Type B pancreatic cell (in vitro differentiated cells): ENCODE measurements at places on chromosomes 6 and 20. TPM values are rescaled to one million over a fixed set of nuclear protein-coding genes. Genes with fewer than 3 reads are reported as not detected.

GRCh38 chr20:62929051-62929538 is 2.8 kb upstream of the DIDO1 start:
- no peak for DNase-seq

- no peak for DNase-seq
Measured at GRCh38 chr6:69768664-69769063, 28.1 kb downstream of the LMBRD1 start.

Gene FUT9
- 1.4 and 4.9 TPM in 2 replicates for total RNA-seq

- no peak for DNase-seq
Measured at GRCh38 chr20:8490076-8490830, 358.2 kb downstream of the PLCB1 start.

DNA sequence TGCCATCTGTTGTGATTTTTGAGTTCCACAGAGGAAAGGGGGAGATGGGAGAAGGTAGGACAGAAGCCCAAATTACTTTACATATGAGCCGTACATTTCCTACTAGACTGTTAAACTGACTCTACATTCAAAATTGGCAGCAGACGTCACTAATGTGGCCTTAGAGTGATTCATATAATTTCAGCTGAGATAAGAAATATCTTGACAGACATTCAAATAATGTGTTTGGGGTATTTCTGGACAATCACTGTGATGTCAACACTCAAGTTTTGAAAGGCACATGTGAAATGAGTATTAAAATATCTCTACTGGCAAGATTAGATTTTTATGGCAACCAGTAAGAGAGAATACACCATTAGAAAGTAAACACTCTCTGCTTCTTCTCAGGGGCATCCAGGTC is 104.0 kb downstream of the MTFR2 start:
- DNase-seq: no peak
